NCI-H460 (cell line): ENCODE measurements at places on chromosomes 2 and 18.
A peak's percentile ranks its signal among the peaks of the same experiment; 100 is the strongest.

DNA sequence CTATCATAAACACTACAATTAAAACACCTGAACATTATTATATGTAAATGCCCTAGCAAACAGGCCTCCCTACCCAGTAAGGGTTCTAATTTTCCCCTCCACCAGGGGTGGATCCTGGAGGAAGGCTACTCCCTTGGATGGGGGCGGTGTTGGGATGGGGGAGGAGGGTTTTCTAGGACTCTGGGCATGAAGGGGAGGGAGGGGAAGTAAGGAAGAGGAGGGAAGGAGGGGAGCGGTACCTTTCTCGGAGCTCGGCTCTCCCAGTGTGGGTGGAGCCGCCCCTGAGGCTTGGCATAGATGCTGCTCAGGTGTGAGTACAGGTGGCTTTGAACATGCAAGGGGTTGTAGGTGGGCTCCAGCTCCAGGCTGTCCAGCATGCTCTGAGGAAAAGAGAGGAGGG, 5.4 kb downstream of the DOK1 start:
- no peak for DNase-seq

- DNase-seq: no peak
These were observed 71.1 kb downstream of the ARHGEF33 start for GRCh38 chr2:38960609-38961320.

GRCh38 chr2:20573620-20574422, 77.1 kb downstream of the HS1BP3 start:
- DNase-seq: no peak

- no peak for DNase-seq
These were observed 94.2 kb upstream of the LHCGR start for GRCh38 chr2:48849770-48850169.

GRCh38 chr18:56146565-56146964, 491.8 kb downstream of the TXNL1 start:
- DNase-seq: no peak

- no peak for DNase-seq
These were observed 51.1 kb downstream of the PLEKHM3 start for GRCh38 chr2:207974216-207974605.

- DNase-seq: no peak
These were observed 24.8 kb downstream of the NOP58 start for GRCh38 chr2:202290316-202290715.

GRCh38 chr18:31740180-31740579, 20.5 kb downstream of the SLC25A52 start:
- DNase-seq: no peak

GRCh38 chr2:12490641-12491040, 226.1 kb upstream of the TRIB2 start:
- no peak for DNase-seq

DNA sequence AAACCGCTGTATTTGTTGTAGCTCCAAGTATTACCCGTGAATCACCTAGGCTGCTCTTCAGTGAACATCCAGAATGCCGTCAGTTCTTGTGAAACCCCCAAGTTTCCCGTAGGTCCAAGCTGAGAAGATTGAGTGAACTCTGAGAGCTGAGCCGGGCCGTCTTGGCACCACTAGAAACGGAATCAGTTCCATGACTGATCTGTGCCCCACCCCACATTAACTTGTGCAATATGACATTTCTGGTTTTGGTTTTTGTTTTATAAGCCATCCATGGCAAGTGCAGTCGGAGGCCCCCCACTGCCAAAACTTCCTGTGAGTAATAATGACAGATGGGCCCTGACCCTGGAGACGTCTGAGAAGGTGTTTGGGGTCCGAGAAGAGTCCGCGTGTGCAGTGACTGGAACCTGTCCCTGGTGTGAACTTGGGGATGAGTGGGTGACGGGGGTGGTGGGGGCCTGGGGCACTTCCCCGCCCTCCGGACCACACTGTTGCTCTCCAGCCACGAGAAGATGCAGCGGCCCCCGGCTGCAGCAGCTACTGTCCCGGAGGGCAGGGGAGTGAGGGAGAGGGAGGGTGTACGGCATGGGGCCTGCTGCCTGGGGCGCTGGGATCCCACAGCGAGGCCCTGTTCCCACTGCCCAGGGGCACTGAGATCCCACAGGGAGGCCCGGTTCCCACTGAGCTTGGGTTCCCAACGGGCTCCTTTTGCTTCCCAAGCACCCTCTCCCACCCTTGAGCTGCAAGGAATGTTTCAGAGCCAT, 26.5 kb downstream of the NFATC1 start:
- DNase-seq: no peak

- no peak for DNase-seq
These were observed 47.2 kb downstream of the RAD51AP2 start for GRCh38 chr2:17470855-17471641.

GRCh38 chr18:44518666-44519065, 162.0 kb upstream of the SETBP1 start:
- no peak for DNase-seq

DNA sequence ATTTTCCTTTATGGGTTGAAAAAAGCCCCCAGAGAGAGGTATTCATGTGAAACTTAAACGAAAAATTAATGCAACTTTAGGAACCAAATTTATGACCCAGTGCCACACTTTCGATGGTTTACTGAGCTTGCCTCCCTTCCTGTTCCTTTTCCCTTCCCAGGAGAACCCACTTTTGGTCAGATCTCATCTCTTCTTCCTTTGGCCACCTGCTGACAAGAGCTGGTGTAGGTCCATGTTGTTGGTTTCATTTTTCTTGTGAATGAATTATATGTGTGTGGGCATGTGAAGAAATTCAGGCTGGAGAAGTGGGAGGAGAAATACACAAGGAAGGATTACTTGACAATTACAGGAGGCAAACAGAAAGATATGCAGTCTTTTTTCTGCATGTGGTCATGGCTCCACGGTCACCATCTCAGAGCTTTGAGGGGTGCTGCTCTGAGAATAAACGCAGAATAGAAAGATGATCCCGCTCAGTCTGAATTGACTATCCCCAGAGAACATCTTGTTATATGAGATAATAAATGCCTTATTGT, 111.3 kb upstream of the TCF4 start:
- no peak for DNase-seq

- DNase-seq: no peak
These were observed 141.5 kb downstream of the CDC42EP3 start for GRCh38 chr2:37529830-37530415.

- no peak for DNase-seq
These were observed 223.3 kb downstream of the RIT2 start for GRCh38 chr18:42892181-42892580.

- no peak for DNase-seq
These were observed 668.1 kb downstream of the EPHA4 start for GRCh38 chr2:220904015-220904414.

- no peak for DNase-seq
These were observed 9.7 kb upstream of the DNAJB2 start for GRCh38 chr2:219269362-219270054.

GRCh38 chr2:186575302-186575701, 14.6 kb upstream of the ITGAV start:
- DNase-seq: peak; percentile 58

GRCh38 chr2:236629961-236630872, 60.6 kb downstream of the ACKR3 start:
- DNase-seq: no peak

DNA sequence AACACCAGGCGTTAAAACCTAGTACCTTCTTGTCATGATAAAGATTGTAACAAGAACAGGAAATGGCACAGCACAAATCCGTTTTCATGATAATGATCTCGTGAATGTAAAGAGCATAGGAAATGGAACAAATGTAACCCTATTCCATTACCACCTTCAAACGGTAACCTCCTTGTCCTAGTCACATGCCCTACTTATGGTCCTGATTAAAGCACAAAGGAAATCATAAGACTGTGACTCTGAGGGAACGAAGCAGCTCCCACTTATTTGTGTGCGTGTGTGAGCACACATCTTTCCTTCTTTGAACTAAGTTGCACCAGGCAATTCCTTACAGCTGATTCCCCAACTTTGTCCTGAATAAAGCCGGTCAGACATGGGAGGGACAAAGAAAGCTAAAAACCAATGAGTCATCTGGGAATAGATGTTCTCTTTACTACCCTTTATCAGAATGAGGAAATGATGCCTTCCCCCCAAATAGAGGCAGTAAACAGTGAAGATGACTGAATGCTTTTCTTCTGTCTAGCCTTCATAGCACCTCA, 192.6 kb downstream of the IKZF2 start:
- no peak for DNase-seq

DNA sequence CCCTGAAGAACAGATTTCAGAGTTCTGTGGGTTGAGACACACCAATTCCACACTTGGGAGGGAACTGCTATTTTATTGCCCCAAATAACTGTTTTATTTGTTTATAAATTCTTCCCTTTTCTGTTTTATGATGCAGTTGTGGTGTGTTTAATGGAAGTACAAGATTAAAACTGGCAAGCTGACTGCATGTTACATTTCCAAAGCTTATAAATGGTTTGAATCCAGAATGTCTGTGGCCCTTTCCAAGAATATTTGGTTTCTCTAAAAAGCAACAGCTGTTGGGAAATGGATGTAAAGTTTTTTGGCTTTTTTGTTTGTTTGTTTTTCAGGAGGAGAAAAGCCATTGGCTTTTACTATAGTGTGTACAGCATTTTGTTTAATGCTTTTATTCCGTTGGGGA, 234.5 kb downstream of the MTX2 start:
- no peak for DNase-seq

GRCh38 chr2:18544171-18544570, 16.3 kb downstream of the RDH14 start:
- no peak for DNase-seq

- no peak for DNase-seq
These were observed 30.4 kb downstream of the EPAS1 start for GRCh38 chr2:46327627-46328026.

- DNase-seq: no peak
These were observed 8.1 kb upstream of the BOLA3 start for GRCh38 chr2:74155830-74156229.

DNA sequence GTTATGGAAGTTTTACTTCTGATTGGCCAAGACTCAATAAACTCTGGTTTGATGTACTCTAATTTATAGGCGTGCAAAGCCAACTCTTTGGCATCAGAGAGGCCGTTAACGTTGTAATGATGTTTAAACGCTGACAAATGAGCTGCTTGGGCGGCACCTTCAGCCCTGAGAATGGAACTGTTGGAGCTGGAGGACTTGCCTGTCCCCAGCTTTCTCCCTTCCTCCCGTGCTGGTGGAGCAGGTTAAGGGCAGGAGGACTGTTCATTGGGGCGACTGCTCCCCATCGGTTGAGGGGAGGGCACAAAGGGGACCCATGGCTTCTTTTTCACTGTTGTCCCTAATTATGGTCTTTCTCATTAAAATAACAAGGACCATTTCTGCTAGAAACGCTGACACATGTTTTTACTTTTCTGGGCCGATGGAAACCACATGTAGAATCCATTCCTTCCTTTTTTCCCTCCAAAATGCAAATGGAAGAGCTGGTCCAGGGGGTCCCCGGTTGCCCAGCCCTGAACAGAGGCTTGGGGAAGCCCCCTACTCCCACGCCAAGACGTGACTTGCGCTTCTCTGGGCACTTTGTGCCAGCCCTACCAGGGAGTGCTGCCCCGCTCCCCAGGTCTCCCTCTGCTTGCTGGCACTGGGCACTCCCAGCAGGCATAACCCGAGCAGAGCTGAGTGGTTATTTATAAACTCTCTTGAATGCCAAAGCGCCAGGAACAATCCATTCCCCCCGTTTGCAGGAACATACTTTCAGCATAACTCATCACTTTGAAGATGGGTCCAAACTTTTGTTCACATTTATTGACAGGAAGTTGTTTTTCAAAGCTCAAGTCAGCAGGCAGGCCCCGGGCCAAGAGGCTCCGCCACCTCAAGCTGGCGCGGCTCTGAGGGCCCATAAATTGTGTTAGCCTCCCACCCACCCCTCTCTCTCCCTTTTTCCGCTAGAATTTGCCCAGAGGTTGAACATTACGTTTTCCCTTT, 170.1 kb downstream of the ASB1 start:
- peak; percentile 12 for DNase-seq

DNA sequence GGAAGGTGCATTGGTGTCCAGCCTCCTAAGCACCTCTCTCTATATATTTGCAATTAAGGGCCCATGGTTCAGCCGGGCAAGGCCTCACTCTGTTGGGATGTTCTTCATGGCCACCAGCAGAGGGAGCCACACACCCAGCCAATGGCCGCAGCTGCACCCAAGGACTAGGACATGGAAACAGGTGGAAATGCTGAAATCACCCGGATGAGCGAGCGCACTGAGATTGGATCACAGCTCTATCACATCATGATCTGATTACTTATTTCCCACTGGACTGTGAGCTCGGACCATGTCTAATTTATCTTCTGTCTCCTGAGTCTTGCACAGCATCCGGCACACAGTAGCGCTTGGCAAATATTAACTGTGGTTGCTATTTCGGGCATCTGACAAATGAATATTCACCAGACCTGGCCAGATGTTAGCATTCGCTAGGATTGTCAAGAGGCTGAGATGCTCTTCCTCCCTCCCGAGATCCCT, 31.2 kb downstream of the KIF3C start:
- peak; percentile 92 for DNase-seq

- no peak for DNase-seq
These were observed 26.2 kb upstream of the PID1 start for GRCh38 chr2:229297247-229297646.

GRCh38 chr2:11082880-11083279, 72.4 kb upstream of the SLC66A3 start:
- DNase-seq: no peak

DNA sequence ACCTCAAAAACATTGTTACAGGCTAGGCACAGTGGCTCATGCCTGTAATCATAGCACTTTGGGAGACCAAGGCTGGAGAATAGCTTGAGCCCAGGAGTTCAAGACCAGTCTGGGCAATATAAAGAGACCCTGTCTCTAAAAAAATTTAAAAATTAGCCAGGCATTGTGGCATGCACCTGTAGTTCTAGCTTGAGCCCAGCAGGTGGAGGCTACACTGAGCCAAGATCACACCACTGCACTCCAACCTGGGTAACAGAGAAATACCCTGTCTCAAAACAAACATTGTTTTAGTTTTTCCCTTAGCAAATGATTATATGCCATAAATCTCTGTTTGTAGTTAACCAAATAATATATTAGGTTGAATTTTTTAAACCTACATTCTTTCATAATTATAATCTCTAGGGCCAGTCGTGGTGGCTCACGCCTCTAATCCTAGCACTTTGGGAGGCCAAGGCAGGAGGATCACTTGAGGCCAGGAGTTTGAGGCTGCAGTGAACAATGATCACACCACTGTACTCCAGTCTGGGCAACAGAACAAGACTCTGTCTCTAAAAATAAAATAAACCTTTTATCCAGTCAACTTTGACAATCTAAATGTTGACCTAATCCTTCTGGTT, 13.3 kb upstream of the CYP20A1 start:
- peak; percentile 11 for DNase-seq
